ENCODE measurements at places on chromosomes 6 and 20.

- DNase-seq: no peak
These were observed 3.8 kb upstream of the LPA start for GRCh38 chr6:160667639-160668481.

GRCh38 chr6:158519761-158520160 is 40.1 kb upstream of the TMEM181 start:
- DNase-seq: no peak

DNA sequence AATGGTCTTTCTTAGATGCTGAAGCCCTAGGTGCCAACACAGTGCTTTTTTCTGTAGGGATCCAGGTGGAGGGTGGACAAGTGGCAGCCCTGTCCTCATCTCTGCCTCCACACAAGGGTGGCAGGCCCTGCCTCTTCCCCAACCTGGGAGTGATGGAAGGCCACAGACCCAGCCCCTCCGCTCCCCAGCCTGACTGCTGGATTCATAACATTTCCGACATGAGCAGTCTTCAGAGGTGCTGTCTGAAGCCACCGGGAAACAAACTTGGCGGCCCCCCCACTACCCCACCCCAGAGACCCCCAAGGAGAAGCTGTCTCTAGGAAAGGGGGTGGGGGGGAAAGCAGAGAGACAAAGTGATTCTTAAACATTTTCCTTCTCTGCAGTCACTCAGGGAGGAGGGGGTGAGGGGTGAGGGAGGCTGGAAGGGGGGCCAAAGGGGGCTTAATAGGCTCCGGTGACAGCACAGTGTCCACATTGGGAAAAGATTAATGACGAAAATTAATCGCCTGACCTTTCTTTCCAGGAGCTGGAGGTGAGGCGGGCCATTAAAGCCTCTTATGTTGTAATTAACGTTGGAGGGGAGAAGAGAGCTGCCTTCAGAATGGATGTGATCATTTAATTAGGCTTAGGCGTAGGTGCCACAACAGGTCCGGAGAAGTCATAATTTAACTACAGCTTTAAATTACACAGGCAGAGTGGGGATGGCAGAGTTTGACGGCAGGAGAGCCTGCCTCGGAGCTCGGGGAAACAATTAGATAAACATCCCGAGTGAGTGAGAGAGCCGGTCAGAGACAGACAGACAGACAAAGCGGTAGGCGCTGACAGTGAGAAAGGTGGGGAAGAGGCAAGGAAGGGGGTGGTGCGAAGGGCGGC is 76.8 kb upstream of the FOXP4 start:
- DNase-seq: no peak

GRCh38 chr6:104477569-104477968 is 382.1 kb downstream of the HACE1 start:
- no peak for DNase-seq

DNA sequence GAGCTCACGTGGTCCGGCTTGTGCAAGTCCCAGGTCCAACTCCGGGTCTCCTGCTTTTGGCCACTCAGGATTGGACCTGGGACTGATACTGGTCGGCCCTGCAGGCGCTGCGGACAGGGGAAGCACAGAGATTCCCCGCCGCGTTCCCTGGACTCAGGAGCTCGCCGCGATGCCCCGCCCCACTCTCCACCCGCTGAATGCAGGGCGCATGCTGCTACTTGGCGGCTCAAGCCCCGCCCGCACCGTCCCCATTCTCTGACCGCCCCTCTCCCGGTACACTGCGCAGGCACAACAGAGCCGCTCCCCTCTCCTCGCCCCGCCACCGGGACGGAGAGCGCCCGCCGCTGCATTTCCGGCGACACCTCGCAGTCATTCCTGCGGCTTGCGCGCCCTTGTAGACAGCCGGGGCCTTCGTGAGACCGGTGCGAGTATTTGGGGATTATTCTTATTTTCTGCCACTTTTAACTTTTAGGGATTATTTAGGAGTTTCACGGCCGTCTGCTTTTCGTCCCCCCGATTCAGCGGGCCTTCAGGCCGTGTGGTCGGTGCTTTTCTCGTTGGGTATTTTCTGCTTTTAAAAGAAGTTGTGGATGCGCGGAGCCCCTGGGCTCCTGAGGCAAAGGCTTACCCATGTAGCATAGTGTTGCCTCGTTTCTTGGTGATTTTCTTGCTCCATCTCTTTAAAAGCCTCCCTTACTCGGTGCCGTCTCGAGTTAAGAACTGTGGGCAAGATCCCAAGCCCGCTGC is at the start of gene TMEM14C:
TMEM14C (plus strand) TSS at position 251 of the 747 bp plus-strand sequence. CDS start 1,544 bp downstream, outside the sequence.
- peak; percentile 91 for DNase-seq

- no peak for DNase-seq
These were observed 40.9 kb downstream of the PDYN start for GRCh38 chr20:1952737-1953530.
